ENCODE measurements at places on chromosomes 2 and 18.

- DNase-seq: no peak
Observed at GRCh38 chr18:8121101-8121500, 488.1 kb upstream of the RAB12 start.

- no peak for DNase-seq
Observed at GRCh38 chr2:211061612-211062296, 505.4 kb downstream of the CPS1 start.

GRCh38 chr2:64021578-64021977 lies 2.4 kb upstream of the VPS54 start:
- no peak for DNase-seq

DNA sequence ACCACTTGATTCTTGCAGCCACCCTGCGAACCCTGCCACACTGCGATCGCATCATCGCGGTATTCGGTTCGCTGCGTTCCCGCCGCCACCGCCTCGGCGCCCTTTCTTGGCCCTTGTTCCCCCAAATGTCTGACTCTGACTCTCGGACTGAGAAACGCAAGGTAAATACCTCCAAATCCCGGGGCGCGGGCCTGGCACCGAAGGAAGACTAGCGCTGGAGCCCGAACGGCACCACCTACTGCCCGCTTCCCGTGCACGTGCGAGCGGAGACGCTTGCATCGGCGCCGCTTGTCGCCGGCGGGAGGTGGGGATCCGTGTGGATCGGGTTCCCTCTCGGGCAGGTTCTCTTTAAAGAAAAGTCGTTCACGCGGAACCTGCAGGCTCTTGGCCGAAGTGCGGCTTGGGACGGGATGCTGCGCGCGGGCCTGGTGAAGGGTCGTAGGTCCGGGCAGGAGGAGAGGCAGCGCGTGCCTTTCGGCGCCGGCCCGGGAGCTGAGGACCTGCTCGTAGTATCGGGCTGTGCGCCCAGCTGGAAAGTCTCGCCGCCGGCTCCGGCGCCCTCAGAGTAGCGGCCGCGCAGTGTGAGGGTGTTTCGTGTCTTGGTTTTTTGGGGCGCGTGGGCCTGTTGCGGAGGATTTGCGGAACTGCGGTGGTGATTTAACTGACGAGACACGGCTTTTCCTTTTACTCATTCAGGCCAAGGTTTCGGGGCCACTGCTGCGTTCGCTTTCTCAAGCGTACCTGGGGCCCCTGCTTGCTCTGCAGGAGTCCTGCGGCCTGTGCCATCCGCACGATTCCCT lies 514 bp downstream of the BCL2L11 start:
- DNase-seq: no peak

GRCh38 chr18:9808295-9809241 lies 77.2 kb upstream of the TXNDC2 start:
- DNase-seq: no peak

GRCh38 chr2:171547256-171547655 lies 25.0 kb downstream of the CYBRD1 start:
- DNase-seq: no peak

DNA sequence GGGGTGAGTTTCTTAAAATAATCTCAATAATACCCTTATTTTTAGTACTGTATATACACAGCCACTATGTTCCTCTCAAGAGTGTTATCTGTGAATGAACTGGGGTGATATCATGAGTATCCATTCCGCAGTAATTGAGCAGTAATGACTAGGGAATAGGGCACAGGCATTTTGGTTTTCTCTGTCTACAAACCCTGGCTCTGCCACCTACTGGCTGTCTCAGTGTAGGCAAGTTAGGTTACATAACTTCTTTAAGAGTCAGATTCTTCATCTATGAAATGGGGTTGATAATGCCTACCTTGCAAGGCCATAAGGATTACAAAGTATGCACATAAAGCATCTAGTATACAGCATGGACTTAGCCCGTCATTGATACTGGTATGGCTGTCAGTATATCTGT lies 555.8 kb downstream of the NRXN1 start:
- DNase-seq: no peak

- no peak for DNase-seq
Observed at GRCh38 chr2:102618452-102619413, 620 bp upstream of the SLC9A2 start.

DNA sequence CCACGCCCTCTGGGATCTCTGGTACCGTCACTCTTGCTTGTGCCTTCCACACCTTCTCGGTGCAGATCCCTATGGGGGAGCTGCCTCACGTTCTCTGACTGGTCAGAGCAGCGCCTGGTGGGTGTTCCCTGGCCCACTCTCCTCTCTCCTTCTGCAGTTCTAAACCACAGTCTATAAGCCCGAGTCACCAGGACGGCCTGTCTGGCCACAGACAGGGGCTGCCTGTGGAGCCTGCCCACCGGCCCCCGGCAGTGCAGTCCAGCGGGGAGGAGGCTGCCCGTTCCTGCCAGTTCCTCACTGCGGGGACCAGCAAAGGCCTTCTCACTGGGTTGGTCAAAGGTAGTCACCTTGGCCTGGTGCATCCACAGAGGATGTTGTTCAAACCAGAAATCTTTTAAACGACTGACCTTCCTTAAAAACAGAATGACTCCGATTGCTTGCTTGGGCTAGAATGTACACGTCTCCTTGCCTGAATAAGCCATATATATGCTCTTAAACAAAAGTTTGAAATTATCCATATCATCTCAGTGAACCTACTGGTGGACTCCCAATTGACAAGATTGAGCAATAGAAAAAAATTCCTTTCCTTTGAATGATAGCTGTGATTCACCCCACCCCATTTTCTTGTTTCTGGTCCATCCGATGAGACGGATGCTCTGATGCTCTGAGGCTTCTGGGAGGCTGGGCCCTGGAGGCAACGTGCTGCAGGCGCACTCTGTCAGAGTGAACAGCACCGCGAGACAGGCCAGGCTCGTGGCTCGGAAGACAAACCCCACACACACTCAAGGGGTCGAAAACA lies 61.2 kb downstream of the RALBP1 start:
- no peak for DNase-seq

GRCh38 chr2:62099523-62100175 lies 96.3 kb upstream of the B3GNT2 start:
- DNase-seq: no peak

GRCh38 chr18:58310517-58310916 lies 266.5 kb downstream of the NEDD4L start:
- DNase-seq: peak; percentile 44

- DNase-seq: no peak
Observed at GRCh38 chr2:61662990-61663389, 124.8 kb upstream of the XPO1 start.

DNA sequence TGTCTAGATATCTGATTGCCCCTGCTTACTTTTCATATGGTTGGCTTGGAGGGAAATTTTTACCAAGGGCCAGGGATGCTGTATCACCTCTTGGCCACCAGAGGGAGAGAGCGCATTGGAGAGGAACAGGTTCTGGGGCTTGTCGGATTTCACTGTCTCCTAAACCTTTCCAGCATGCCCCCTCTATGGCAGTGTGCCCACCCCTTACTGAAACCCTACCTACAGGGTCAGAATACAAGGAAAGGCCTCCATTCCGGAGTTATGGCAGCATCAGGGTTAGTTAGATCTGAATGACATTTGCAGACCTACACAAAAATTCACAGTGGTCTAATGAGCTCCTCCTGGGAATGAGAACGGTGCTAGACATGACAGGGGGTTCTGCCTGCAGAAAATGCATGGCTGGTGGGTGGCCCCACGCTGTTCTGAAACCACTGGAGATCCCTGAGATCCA lies 5.8 kb downstream of the SLC14A2 start:
- DNase-seq: no peak

- DNase-seq: no peak
Observed at GRCh38 chr2:126769118-126769517, 113.2 kb downstream of the GYPC start.

DNA sequence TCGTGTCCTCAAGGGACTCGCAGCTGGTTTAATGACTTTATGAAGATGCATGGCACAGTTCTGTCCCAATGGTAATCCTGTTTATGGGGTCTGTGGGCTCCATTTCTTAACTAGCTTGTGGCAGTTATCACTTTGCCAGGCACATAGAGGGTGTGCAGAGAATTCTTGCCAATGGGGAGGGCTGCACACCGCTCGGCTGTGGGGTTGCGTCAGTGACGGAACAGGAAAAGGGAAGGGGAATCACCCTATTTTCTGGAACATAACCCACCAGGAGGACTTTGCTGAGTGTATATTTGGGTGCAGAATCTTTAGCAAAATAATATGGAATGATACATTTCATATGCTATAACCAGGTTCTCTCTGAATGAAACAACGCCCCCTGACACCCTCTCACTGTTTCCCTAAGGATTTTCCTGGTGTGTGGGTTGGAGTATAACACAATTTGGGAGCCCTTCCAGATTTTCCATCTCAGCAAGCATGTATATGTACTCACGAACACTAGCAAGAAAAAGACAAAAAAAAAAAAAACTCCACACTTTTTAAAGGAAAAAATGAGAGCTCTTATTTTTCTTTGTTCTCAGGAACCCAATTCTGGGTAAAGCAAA lies 43.9 kb upstream of the TRIB2 start:
- DNase-seq: no peak

- no peak for DNase-seq
Observed at GRCh38 chr2:62398356-62398755, 107.6 kb downstream of the TMEM17 start.

GRCh38 chr2:9164112-9164608 lies 42.5 kb upstream of the ASAP2 start:
- DNase-seq: no peak

GRCh38 chr2:69993048-69993565 lies 31.7 kb upstream of the ASPRV1 start:
- no peak for DNase-seq

DNA sequence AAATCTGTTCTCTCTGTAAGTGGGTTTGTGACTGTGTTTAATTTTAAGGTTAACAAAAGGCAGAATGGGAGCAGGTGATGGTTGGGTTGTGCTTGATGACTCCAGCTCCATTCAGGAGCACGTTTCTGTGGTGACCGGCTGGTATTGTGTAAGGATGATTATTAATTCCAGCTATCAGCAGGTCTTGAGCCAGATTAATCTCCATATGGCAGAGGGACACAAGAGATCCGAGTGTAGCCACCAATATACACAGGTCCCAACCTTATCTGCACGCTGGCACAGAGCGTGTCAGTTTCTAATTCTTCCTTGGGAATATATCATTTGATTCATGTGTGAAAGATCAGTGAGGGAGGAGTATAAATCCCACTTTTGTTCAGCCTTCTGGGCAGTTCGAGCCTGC lies 199.0 kb upstream of the DCC start:
- DNase-seq: no peak

DNA sequence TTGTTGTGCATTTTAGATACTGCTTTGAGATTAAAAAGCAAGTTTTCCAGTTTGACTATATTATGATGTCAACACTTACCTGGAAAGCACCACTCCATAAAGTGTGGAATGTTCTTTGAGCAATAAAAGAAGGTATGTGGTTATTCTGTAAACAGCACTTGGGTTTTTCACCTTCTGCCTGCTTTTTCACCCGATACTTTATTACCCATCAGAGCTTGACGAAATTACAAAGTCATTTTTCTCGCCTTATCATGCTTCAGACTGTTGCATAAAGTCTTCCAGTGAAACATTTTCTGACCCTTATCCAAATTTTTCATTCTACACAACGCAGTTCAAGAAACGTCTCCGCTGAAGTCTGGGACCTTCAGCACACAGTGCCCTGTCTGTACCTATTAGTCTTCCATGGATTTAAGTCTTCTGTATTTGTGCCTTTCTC lies 25.2 kb downstream of the CAB39 start:
- DNase-seq: no peak

DNA sequence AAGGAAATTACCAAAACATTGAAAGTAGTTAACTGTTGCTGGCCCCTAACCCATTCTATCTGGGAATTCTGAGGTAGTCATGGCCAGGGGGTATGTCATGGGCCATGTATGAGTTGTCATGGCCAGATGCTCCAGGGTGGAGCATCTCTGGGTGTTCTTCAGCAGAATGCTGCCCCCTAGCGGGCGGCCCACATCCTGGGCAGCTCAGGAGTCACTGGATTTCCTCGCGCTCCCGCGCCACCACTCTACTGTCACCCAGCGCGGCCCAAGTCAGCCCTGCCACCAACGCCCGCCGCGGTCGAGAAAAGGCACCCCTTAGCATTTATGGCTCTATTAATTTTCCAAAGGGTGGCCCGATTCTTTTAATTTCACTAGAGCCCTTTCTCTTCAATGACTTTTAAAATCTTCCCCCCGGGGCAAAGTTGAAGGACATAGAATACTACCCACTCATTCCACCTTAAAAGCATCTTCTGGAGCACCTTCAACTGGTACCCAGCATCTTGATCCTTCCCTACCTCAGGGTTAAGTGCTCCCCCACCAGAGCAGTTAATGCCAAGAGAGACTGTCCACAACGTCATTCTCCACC lies 41.6 kb downstream of the PKDCC start:
- DNase-seq: no peak

DNA sequence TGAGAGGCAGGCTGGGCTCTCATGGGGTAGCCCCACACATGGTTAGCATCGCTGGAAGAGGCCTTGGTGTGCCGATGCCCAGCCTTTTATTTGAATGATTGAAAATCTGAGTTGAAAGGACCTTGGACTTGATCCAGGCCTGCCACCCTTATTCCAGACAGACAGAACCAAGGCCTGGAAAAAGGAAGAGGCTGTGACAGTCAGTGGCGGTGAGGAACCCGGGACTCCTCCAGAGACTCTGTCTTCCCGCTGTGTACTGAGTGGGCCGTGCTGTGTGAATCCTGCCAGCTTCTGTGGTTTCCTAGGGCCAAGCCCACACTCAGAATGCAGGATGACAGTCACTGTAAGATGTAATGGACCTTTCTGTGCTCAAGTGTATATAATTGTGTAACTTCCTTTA lies 218.5 kb downstream of the LDLRAD4 start:
- DNase-seq: no peak

GRCh38 chr18:44750774-44751173 lies 70.1 kb downstream of the SETBP1 start:
- DNase-seq: no peak

DNA sequence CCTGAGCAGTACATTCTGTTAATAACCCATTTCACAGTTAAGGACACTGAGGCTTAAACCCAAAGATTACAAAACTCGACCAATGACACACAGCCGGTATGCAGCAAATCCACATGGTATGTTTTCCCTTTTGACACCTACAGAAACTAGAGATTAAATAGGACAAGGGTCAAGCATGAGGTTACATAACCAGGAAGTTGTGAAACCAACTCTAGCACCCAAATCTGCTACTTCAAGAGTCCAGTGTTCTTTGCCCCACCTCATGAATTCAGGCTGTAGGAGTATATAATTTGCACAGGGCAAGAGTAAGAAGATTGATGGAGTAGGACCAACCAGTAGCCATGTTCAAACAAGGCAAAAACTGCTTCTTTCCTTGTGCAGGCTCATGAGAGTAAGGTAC lies 249.8 kb downstream of the BCL11A start:
- DNase-seq: no peak

Data from kidney epithelial cell (primary cell).